HFFc6 (cell line): ENCODE measurements at places on chromosomes 6 and 20. TPM values are rescaled to one million over a fixed set of nuclear protein-coding genes. Genes with fewer than 3 reads are reported as not detected.
A peak's percentile ranks its signal among the peaks of the same experiment; 100 is the strongest.

BTN1A1 gene
- not detected in 3 replicates for total RNA-seq

RNF39 gene
- total RNA-seq: not detected in 3 replicates

TTK gene
- total RNA-seq: 10.2 to 24.7 TPM (median 20.7 TPM) in 3 replicates

MYCT1 gene
- total RNA-seq: 0.39 to 1.7 TPM (median 0.74 TPM) in 3 replicates

IGF2R gene
- 87.1 to 119 TPM (median 112 TPM) in 3 replicates for total RNA-seq

PABPC1L gene
- total RNA-seq: 17.1 and 19.7 TPM in 2 replicates

DNA sequence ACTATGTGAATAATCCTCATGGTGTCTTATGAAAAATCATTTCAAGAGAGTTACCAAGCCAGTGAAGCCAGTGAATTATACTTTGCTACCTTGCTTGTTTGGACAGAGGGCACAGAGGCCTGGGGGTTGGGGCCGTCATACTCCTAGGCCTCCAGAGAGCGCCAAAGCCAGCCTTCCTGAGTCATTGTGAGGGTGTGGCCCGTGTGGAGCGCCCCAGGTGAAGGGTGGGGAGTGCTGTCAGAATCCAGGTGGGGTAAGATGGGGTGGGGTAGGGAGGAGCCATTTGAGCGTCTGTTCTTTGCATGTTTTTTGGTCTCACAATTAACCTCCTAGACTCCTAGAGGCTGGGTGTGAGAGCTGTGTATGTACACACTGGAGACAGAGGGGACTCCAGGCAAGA is 71.1 kb downstream of the PERP start:
- DNase-seq: no peak

GRCh38 chr20:24566656-24567055 is 97.2 kb downstream of the SYNDIG1 start:
- no peak for DNase-seq

- no peak for DNase-seq
These were observed 25.3 kb downstream of the SLC35A1 start for GRCh38 chr6:87498048-87498447.

DNA sequence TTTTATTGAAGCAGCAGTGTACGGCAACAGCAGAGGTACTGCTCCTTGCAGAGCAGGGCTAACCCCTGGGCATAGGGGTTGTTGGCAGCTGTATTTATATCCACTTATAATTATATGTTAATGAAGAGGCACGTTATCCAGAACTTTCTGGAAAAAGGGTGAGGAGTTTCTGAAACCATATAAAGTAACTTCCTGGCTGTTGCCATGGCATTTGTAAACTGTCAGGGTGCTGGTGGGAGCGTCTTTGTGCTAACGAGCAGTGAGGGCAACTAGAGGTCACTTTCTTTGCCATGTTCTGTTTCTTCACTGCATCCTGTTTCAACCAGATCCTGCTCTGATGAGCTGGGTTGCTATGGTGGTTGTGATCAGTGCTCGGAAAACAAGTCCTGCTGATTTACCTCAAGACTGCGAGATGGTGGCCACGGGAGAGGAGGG is 11.1 kb upstream of the ARFGEF2 start:
- no peak for DNase-seq

GRCh38 chr20:20318365-20319161 is 49.3 kb upstream of the INSM1 start:
- no peak for DNase-seq

- DNase-seq: no peak
These were observed 41.6 kb downstream of the NFATC2 start for GRCh38 chr20:51500936-51501335.

DNA sequence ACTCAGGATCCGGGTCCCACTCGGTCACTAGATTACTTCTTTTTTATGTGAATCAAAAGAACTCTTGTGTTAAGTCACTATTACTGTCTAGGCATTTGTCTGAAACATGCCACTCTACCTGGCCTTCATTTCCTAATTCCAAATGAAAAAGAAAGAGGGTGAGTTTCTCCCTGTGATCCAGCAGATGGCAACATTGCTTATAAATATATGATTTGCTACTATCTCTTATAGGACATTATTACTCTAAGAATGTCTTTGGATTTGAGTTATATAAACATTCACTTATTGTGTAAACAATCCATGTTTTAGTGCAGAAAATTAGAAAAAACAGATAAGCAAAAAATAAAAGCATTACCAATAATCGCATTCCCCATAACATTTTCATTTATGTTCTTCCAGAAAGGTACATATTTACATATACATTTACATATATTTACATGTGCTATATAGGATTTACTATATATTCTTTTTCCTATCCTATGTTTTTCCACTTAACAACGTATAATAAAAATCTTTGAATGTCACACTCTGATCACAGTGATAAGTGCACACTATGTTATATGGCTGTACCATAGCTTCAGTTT is 66.9 kb downstream of the FAXC start:
- peak; percentile 0 for DNase-seq

DNA sequence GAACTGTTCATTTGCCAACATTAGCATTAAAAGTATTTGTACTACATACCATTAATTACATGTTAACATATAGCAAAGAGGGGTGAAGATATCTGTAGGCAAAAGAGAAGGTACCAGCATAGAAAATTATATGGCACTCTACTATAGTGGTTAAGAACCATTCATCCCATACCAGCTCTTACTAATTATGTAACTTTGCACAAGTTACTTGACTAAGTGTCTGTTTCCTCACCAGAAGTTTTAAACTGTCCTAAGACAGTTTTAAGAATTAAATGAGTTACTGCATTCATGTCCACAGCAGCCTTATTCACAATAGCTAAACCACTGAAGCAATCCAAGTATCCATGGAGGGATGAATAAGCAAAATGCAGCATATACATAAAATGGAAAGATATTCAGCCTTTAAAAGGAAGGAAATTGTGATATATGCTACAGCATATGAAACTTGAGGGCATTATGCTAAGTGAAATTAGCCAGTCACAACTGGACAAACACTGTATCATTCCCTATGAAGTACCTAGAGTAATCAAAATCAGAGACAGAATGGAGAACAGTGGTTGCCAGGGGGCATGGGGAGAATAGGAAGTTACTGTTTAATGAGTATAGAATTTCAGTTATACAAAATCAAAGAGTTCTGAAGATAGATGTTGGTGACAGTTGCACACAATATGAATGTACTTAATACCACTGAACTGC is 98.9 kb downstream of the RNGTT start:
- DNase-seq: no peak

- DNase-seq: no peak
These were observed 568 bp downstream of the AGPAT1 start for GRCh38 chr6:32175322-32175710.

GRCh38 chr6:72132427-72132826 is 246.1 kb downstream of the RIMS1 start:
- peak; percentile 11 for DNase-seq

DNA sequence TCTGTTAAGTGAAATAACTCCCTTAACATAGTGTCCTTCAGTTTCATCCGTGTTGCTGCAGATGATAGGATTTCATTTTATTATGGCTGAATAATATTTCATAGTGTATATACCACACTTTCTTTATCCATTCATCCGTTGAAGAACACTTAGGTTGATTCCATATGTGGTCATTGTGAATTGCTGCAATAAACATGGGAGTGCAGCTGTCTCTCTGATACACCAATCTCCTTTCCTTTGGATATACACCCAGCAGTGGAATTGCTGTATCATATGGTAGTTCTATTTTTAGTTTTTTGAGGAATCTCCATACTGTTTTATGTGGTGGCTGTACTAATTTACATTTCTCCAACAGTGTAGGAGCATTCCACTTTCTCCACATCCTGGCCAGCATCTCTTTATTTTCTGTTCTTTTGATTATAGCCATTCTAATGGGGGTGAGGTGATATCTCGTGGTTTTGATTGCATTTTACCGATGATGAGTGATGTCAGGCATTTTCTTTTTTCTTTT is 193.2 kb downstream of the SLC16A10 start:
- DNase-seq: no peak

DNA sequence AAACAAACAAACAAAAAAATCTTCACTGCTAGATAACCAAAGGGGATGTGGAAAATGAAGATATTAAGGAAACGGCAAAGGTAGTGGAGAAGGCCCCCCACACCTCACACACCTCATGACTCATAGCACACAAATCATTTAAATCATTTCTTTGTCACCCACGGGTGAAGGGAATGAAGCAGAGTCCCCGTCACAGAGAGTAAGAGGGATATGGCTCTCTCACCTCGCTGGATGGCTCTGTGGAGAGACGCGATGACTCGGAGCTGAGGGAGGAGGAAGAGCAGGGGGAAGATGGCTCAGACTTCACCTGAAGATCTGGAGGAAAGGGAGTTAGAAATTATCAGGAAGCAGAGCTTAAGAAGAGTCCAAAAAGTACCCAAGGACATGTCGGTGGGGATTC is 1.2 kb downstream of the ATF6B start:
- no peak for DNase-seq

DNA sequence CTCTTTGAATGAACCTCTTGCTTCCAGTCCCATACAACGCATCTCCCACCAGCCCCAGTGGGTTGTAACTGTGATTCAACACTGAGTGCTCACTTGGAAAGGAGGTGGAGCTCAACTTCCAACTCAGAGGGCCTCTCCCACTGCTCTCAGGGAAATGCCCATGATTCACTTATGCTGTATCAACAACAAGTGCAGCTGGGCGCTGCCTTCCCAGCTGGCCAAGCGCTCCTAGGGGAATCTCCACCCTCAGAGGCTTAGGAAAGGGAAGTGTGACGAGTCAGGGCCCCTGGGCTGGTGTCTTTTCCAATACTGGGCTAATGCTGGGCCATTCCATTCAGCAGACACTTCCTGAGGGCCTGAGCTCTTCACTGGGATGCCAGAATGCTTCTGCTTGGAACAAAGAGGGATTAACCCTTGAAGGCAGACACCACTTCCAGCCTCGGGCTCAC is 8.1 kb upstream of the OCSTAMP start:
- DNase-seq: peak; percentile 80

DNA sequence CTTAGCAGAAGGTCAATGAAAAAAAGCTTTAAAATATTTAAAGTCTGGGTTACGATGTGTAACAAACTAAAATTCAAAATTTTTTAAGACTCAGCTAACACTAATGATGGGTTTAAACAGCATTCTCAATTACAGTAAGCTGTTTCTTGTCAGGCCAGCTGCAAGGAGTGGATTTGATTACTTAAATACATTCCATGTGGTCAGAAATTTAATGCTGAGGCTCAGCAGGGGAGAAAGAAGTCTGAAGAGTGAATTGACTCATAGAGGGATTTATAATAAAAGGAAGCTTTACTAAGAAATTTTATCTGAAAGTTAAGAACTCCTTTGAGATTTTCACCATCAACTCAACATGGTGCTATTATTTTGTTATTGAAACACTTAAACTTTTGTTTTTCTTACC is 398.6 kb downstream of the KHDRBS2 start:
- no peak for DNase-seq

GRCh38 chr6:30547454-30547853 is 8.8 kb downstream of the GNL1 start:
- DNase-seq: no peak

- no peak for DNase-seq
These were observed 29.7 kb upstream of the GFOD1 start for GRCh38 chr6:13517116-13517515.

- DNase-seq: no peak
These were observed 4.2 kb upstream of the RNF182 start for GRCh38 chr6:13920552-13920951.

DNA sequence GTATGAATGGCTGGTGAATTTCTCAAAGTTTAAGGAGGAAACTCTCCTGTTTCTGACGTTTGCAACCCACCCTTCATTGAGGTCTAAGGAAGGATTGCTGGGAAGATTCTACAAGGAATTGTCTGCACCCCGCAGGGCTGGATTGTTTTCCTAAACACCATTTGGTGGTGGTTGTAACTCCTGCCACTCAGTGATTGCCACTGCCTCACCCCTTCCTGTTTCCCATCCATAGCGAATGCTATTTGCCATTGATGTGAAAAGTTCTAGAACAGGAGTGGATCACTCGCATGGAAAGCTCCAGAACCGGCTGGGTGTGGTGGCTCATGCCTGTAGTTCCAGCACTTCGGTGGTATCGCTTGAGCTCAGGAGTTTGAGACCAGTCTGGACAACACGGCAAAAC is 8.7 kb upstream of the DSP start:
- DNase-seq: no peak

GRCh38 chr6:75975904-75976303 is 96.6 kb downstream of the IMPG1 start:
- no peak for DNase-seq

DNA sequence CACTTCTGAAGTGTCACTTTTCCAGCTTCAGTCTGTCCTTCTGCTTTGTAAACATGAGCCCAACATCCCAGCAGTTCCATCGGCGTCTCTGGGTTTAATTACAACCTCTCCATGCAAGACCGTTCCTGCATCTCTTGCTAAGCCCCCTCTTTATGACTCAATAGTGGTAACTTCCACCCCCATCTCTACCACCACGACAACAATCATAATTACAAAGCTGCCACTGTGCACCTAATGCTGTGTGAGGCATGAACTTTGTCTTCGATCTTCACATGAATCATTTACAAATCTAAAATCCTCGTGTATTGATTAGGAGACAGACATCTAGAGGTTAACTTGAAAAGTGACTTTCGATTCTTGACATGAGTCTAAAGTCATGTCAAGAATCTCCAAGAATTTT is 4.9 kb upstream of the CCR6 start:
- DNase-seq: no peak

- peak; percentile 37 for DNase-seq
These were observed 14.6 kb upstream of the CDK5RAP1 start for GRCh38 chr20:33415948-33416347.

DNA sequence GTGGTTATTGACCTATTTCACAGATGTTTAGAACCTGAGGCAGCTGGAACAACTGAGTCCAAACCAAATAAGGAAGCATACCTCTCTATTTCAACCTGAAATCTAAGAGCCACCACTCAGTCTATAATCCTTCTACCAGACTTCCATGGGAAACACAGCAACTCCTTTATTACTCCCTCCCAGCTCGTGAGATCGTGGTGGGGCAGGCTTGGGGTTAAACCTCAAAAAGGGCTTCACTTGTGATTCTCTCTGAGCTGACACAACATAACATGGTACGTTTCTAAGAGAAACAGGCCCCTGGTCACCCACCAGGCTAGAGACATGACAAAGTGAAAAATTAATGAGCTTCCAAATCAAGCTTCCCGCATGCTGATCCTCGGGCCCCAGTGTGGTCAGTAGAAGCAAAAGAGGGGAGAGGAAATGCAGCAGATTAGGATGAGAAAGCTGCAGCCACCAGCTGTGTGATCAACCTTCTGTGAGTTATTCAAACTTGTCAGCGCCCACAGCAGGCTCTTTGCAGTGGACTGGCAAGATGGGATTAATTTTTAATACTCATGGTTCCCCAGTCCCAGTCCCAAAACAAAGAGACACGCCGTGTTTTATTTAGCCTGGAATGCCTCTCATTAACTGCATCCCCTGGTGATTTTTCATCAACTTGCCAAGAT is 9.3 kb downstream of the PKHD1 start:
- no peak for DNase-seq

DNA sequence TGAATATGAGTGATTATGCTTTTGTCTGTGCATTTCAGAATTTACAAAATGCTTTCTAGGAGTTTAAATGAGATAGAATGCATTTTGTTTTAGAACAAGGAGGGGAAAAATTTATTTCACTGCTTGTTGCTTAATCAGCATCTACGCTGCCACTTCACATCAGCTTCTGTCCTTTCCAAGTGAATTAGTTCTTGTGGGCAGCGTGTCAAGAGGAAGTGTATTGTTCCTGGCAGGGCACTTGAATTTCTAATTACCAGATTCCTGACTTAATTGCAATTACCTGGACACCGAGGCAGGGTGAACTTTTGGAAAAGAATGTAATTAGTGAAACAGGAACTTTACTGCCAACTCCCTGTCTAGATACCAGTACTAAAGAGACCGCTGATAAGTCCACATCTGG is 263.5 kb downstream of the TMEM242 start:
- no peak for DNase-seq
